Prostate gland (tissue), 2 donors: ENCODE measurements at places on chromosomes 3 and 15.

DNA sequence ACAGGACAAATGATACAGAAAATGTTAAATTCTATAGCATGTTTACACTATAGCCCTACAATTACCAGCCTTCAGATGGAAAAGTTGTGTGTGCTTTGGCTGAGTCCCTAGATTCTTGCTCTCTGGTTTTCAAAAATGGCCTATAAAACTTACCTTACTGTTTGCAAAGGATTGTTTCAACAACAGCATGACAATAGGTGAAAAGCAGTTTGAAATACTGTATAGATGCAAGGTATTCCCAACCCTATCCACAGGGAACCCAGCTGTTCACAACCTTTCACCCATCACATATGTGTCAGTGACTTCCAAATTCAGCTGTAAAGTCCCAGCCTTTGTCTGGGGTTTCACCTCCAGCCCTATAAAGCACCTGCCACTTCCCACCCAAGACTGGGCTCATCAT, 97.3 kb downstream of the NEK10 start:
- DNase-seq = no peak

DNA sequence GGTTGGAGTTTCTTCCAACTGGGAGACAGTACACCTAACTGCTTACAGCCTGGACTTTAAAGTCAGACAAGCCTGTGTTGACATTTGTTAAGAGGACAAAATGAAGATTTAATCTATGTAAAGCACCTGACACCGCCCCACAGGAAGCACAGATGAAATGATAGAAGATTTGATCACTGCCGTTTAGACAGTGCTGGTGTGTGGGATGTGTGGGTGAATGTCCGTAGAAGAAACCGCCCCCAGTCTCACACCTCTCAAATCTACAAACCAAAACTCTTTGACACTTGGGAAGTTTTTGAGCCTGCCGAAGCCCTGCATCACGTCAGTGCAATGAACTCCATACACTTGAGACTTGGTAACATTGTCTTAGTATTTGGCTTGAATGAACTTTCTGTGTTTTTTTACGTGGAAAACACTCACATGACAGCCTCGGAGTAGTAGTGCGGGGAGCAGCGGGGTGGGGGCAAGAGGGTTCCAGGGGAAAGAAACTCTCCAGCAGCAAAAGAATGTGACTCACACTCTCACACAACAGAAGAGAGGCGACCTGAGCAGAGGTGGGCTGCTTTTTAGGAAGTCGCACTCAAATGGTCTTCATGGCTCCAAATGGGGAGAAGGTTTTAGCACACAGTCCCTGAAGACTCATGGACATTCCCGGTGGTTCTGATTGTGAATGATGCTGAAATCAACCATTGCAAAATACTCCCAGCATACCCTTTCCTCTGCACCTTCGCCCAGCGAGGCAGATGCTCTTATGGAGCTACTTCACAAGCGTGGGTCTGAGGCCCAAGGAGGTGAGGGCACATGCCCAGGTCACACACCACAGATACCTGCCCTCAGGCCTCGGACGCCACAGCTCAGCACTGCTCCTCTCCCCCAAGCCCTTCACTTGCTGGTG, 79.2 kb downstream of the SRGAP3 start:
- DNase-seq = no peak

GRCh38 chr3:58691997-58692396, 25.4 kb upstream of the FAM3D start:
- DNase-seq = no peak

GRCh38 chr15:80709542-80709941, 14.4 kb downstream of the ABHD17C start:
- peak; percentile 76 for DNase-seq

DNA sequence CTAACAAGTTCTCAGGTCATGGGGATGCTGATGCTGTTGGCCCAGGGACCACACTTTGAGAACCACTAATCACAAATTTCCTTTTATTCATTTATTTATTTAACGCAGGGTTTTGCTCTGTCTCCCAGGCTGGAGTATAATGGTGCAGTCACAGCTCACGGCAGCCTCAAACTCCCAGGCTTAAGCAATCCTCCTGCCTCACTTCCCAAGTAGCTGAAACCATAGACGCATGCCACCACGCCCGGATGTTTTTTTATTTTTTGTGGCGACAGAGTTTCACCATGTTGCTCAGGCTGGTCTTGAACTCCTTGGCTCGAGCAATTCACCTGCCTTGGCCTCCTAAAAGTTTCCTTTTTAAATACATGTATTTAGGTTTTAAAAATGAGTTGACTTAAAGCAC, 20.7 kb upstream of the ISLR2 start:
- DNase-seq = no peak

DNA sequence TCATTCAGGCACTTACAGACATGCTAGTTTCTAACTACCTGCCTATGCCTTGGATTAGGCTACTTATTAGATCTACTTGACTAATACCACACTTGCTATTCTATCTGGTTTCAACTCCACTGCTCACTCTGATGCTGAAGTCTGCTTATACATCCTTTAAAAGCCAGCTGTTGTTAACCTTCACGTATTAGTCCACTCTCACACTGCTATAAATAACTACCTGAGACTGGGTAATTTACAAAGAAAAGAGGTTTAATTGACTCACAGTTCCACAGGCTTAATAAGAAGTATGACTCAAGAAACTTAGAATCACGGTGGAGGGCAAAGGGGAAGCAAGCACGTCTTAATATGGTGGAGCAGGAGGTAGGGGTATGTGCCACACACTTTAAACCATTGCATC, 47.7 kb upstream of the ANKRD28 start:
- no peak for DNase-seq

GRCh38 chr3:9201955-9202354, 47.5 kb downstream of the SRGAP3 start:
- no peak for DNase-seq

GRCh38 chr15:28868744-28869345, 16.9 kb upstream of the APBA2 start:
- no peak for DNase-seq

GRCh38 chr15:62462268-62462667, 297.2 kb upstream of the C2CD4B start:
- DNase-seq = no peak

DNA sequence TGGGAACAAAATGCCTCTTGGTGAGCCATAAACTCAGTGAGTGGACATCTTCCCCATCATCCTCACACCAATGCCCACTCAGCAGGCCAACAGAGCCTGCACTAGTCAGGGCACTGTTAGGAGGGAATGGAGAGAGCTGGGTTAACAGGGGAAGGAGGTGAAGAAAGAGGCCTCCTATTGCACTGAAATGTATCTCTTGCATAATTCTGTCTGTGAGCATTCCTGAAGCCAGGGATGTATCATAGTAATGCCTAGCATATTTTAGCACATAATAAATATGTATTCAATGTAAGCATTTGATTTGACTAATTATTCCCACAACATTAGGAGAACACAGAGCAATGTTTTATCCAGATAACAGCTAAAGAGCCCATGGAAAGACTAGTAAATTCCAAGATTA, 81.2 kb downstream of the ANO10 start:
- no peak for DNase-seq

- no peak for DNase-seq
Measured at GRCh38 chr3:72794079-72794478, 54.2 kb downstream of the SHQ1 start.

DNA sequence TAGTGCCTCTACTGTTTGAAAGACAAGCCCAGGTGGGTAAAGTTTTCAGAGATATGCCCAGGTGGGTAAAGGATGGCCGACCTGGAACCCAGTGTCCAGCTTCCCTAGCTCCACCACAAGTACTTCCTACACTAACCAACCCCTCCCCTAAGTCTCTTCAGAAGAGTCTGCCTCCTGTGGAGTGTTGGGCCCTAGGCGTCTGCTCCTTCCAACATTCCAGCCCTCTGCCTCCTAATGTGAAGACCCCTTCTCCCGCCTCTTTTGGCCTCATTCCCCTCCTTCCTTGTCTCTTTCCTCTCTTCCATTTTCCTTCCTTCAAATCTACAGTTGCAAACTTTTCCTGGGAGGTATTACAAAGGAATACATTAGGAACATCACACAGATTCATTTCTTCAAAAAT, 38.6 kb downstream of the CNTN3 start:
- no peak for DNase-seq

- DNase-seq = no peak
Measured at GRCh38 chr15:31042751-31043150, 51.3 kb upstream of the MTMR10 start.

GRCh38 chr15:73993211-73993994, 1.1 kb upstream of the PML start:
- no peak for DNase-seq

DNA sequence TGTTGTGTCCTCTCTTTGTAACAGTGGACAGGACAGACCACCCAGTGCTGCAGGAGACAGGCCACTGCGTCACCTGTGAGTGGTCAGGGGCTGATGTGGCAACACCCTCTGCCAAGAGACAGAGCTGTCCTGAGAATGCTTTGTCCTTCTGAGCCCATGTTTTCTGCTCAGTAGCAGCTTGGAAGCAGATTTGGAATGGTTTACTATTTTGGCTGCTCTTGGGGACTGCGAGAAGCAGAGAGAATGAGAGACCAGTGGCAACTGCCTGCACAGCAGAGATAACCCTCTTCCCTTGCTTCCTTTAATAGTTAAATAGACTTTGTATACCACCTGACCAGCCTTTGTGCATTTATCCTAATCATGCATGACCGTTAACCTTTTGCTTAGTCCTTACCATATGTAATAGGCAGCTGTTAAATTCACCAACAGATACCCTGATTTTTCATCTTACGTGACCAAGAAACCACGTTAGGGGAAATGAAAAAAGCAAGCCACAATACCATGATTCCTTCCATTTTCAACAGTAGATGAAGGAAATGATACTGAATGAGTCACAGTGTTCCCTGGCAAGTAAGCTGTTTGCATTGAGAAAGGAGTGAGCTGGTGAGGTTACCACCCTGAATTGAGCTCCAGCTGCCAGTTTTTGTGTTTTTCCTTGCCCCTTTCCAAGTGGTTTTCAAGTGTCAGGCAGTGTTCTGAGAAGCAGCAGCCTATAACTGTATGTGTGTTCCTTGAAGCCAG, 35.5 kb downstream of the B3GALNT1 start:
- peak; percentile 17 for DNase-seq

DNA sequence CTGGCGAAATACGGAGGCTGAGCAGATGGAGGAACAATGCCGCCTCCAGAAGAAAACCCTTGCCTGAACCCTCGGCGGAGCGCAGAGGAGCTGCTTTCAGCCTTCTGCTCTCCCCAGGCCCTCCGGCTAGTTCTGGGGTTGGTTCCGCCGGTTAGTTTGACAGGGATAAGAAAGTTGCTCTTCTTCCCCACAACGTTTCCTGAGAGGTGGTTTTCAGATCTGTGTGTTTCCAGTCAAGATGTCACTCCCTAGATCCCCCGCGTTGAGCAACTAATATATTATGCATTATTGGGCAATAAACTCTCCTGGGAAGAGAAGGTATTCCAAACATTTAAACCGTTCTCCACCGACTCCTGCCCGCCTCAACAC, 551 bp downstream of the NLGN1 start:
- DNase-seq = no peak

- no peak for DNase-seq
Measured at GRCh38 chr3:181279239-181279565, 289.7 kb upstream of the DNAJC19 start.

DNA sequence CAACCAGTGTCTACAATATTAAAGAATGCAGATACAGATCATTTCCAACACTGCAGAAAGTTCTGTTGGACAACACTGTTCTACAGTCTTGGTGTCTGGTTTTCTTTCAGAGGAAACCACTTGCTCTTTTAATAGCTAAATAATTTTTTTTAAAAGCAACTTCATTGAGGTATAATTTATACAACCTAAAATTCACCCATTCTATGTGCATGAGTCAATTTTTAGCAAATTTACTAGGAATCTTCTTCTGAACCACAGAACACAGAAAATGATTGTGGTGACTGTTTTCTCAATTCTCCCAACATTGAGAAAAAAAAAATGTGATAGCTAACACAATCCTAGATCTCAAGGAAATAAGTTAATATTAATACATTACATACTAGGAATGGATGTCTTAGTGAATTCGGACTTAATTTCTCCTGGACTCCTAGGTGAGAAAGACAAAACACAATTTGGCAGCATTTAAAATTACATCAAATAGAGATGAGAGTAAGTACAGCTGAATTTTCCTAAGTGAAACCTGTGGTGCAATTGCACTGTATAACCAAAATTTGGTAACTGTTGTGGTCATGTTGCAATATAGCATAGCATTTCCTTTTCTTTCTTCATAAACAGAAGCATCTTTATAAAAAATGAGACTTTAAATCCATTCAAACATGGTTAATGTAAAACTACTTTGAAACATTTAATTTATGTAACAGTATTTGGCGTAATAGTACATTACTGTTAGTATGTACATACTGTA, 15.3 kb upstream of the PLCL2 start:
- DNase-seq = no peak

- no peak for DNase-seq
Measured at GRCh38 chr3:110859993-110860392, 211.6 kb upstream of the NECTIN3 start.

DNA sequence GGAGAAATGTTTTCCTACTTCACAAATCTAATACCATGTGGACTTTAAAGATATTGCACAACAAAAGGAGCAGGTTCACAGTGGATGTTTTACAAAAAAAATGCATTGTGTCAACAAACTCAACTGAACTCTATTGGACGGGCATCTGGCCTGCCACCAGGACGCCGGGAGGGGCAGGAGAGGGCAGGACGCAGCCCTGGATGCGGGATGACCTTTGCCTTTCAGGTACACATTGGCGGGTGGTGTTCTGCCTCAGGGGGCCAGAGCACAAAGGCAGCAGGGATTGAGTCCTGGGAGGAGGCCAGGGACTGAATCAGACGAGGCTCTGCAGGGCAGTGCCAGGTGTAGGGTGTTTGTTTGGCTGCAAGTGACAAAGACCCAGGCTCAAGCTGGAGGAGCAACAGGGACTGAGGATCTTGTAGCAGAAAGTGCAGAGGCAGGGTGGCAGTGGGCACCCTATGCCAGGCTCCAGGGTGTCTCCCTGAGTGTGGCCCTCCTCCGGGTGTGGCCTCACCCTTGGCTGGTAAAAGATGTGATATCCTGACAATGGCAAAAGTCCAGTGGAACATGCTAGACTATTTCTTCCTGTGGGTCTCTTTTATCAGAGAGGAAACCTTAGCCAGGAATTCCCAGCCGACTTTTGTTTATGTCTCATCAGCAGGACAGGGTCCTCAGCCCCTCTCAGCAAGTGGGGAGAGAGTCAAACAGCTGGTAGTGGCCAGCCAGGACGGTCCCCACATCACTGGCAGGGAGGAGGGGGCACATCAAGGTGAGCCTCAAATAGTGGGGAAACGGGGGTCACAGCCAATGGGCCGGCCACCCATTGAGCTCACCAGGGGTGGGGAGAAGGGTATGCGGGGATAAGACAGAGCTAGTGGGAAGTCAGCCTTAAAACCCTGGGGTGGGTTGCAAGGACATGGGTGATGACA, 29.7 kb upstream of the KLF13 start:
- DNase-seq = peak; percentile 4

DNA sequence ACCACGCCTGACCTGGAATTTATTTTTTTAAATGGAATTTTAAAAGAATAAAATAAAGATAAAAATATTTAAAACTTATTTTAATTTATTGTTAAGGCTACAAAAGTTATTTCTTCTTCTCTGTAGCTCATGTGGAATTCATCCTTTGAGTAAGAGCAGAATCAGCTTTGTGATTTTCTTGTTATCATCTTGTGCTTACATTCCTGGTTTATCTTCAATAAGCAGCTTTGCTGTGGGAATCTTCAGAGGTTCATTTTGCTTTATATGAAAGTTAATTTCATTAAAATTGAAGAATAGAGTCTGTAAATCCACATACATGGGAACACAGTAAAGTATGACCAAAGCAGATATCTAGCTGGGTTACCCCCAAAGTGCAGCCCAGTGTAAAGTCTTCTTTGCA, 35.4 kb upstream of the ARL8B start:
- no peak for DNase-seq

GRCh38 chr3:127151992-127152650, 40.8 kb upstream of the PRR23E start:
- DNase-seq = no peak

GRCh38 chr3:51716805-51717204, 9.9 kb downstream of the GRM2 start:
- DNase-seq = no peak
